ENCODE measurements at places on chromosomes 7 and 10.

DNA sequence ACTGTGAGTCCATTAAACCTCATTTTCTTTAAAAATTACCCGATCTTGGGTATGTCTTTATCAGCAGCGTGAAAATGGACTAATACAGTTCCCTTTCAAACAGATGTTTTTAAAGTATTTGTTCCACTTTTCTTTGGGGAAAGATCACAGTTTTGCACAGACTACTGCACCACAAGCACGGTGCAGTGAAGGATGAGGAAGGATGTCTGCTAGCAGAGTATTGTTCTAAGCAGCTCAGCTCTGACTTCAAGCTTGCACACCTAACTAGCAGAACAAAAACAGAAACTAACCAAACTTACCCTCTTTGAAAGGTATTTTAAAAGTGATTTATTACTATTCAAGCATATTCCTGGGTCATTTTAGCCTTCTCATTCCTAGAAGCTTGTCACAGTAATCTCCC is 20.0 kb downstream of the THNSL1 start:
- no peak for DNase-seq

DNA sequence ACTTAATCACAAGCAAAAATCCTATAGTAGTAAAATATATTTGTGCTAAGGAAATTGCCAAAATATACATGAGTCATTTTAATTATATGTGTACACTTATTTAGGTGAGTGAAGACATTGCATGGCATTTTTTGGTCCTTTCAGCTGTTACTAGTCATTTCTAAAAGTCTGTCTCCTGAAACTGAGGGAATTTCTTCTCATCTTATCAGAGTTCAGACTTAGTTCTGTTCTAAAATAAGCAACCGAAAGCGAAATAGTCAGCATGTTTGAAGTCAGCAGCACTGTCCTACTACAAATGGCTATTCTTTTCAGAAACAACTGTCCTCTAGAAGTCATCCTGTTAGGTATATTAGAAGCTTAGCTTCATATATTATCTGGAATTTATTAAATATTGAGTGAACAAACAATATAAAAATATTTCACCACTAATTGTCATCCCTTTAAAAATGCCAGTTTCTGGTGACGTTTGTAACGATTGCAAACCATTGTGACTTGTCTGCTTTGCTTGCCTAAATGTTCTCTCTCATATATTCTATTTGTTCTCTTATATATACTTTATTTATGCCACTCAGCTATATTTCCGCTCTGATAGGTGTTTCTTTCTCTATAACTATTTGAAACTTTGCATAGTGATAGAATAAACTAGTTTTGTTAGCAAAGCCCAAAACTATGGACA is 227.4 kb upstream of the KAT6B start:
- DNase-seq, result no peak

GRCh38 chr7:25569765-25570164 is 341.5 kb upstream of the NPVF start:
- no peak for DNase-seq

DNA sequence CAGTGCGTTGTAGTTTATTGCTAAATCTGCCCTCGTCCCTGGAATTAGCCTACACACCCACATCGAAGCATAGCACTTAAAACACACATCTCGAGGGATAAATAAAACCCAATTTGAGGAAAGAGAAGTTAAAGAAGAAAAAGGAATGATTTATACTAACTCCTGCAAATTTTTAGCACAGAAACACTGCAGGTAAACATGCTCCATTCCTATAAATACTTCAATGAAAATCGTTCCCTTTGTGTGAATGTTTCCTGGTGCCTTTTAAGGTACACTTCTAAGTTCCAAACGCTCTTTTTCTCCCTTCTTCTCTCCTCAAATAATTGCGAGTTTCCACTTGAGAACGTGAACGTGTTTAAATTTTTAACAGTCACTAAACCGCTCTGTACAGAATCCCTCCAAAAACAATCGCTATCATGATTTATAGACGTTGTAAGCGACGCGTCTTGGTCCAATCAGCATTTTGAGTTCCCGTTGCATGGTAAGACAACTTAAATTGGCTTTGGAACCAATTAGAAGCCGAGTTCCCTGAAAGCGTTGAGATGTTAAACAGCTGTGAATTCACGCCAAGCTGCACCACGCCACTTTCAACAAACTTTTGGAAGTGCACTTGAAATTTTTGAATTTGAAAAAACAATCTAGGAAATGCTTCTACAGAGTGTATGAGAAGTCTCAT is 12.5 kb upstream of the EBLN1 start:
- peak; percentile 38 for DNase-seq

DNA sequence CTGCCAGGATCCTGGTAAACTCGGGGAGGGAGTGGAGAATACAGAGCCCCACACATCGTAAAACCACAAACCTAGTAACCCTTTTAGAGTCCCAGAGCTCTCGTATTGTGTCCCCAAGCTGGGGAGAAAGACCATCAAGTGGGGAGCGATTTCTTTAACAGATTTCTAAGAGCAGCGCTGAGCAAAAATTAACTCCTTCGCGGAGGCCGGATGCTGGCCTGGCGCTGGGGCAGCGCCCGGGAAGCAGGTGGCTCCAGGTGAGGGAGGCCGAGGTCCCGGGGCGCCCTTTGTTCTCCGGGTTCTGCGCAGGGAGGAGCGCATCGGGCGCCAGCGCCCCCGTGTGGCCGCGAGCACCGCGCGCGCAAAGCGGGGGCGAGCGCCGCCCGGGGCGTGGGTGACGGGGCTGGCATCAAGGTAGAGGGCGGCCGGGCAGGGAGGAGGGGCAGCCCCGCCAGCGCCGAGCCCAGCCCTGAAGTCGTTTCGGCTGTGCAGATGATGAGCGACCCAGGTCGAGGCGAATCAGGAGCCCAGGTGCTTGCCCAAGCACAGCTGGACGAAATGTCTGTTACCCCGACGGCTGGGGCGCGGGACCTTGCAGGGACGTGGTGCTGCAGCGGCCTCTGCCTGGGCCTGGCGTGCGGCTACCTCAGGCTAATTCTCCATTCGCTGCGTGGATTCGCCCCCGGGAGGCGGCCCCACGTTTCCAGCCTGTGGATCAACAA is 10.4 kb upstream of the FGFR2 start:
- DNase-seq, result no peak

DNA sequence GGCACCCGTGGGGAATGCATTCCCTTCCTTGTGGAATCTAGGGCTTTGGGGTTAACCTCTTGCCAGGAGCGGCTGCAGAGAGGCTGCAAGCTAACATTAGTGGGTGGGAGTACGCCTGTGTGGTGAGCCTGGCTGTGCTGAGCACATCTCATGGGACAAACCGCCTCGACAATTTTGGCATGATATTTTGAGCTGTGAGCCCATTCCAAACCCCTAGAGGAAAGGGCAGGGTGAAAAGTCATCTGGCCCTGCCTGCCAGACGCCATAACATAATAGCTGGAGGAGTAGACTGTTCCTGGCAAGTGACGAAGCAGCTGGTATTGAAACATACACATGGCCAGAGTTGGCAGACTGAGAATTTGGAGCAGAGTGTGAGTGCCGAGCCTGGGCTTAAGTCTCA is 110.0 kb downstream of the TACC2 start:
- DNase-seq, result no peak

- DNase-seq, result peak; percentile 70
Observed at GRCh38 chr10:110141871-110142635, 65.4 kb upstream of the MXI1 start.

Measured in inflammatory macrophage treated with lipopolysaccharide for 1 hour (primary cell).